ENCODE measurements at places on chromosomes 1 and 21. TPM values are rescaled to one million over a fixed set of nuclear protein-coding genes. Genes with fewer than 3 reads are reported as not detected.

IL19 gene
- polyA plus RNA-seq, result 0.89 TPM

ANGPTL1 gene
- 8.7 TPM for polyA plus RNA-seq

GRCh38 chr1:118023199-118023598, 93.7 kb downstream of the WDR3 start:
- no peak for DNase-seq

MCM3AP gene
- 66.9 TPM for polyA plus RNA-seq

MRPS15 gene
- polyA plus RNA-seq, result 69.8 TPM

SPRR5 gene
- not detected for polyA plus RNA-seq

- DNase-seq, result no peak
Observed at GRCh38 chr1:58745666-58746065, 38.2 kb downstream of the JUN start.

PLCH2 gene
- polyA plus RNA-seq, result 0.47 TPM

DNA sequence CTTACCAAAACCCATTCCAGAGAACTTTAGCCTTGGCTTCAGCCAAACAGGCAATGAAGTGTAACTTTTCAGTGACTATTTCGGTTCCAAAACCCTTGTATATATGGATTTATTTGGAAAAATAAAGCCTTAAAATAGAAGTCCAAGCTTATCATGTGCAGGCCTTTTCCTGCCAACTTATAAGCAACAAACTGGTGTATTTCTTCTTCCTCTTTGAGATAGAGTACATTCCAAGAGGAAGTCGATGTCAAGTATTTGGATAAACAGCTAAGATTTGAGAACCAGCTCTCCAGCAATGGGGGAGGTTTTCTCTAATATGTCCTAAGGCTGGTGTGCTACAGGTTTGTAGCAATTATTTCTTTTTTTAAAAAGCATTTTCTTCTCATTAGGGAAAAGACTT, 407.8 kb downstream of the DUSP10 start:
- DNase-seq, result no peak

IFI44L gene
- polyA plus RNA-seq, result 8.7 TPM

DNA sequence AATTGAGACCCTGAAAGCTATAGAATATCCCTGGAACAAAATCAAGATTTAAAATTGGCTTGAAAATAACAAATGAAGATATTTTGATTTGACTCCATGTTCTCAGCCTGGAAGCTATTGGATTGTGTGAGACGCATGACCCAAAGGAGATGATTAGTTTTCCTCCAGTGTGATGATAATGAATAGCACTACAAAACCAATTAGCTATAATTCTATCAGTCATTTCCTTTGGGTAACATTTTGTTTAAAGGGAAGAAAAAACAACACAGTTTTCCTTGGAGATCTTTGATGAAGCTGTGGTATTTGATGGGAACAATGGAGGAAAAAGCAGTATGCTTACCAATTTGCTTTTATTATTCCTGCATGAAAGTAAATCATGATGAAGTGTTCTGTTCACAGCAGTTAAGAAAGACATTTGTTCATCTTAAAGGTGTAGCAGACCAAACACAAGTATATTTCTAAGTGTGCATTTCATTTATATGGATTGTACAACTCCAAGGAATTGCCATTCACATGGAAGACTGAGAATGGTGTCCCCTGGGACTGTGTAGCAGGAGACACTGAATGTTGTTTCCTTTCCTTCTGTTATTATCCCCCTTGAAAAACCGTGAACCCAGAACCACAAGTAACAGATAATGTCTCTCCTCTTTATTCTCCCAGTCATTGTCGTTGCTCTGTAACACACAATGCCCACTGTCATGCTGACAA, 111.4 kb downstream of the CACHD1 start:
- DNase-seq, result no peak

DNA sequence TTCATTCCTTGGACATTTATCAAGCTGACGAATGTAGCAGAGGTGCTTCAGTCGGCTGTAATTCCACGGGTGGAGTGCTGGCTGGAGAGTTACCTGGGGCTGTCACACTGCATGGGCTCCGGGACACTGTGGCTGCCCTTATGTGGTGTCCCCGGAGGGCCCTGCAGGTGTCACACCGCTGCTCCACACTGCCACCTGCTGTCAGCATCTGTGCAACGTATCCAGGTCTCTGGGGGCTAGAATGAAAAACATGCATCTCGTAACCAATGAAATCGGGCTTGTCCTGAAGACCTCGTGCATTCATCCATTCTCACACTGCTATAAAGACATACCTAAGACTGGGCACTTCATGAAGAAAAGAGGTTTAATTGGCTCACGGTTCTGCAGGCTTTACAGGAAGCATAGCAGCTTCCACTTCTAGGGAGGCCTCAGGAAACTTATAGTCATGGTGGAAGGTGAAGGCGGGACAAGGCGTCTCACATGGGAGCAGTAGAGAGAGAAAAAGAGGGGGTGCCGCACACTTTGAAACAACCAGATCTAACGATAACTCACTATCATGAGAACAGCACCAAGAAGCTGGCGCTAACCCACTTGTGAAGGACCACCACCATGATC, 46.7 kb upstream of the PCBP3 start:
- no peak for DNase-seq

MARK1 gene
- polyA plus RNA-seq, result 9.7 TPM

GRCh38 chr1:114152089-114152507, 1.6 kb downstream of the SYT6 start:
- DNase-seq, result no peak

VWA1 gene
- 48.0 TPM for polyA plus RNA-seq

GRCh38 chr1:202702088-202702487, 8.2 kb downstream of the SYT2 start:
- DNase-seq, result no peak

- no peak for DNase-seq
Observed at GRCh38 chr1:2044510-2045319, 5.5 kb upstream of the PRKCZ start.

GRCh38 chr1:204634260-204634910, 51.2 kb downstream of the LRRN2 start:
- DNase-seq, result no peak

PSEN2 gene
- polyA plus RNA-seq, result 17.8 TPM

DNA sequence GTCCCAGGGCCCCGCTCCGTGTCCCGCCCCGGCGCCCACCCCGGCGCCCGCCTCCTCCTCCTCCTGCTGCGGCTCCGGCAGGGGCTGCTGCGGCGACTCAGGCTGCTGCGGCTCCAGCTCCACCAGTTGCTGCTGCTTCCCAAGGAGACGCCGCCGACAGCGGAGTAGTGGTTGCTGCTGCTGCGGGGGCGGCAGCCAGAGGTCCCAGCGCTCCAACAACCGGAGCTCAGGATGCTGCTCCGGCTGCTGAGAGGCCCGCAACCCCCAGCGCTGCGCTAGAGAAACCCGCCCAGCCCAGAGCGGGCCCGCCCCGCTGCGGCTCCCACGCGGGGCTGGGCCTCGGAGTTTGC, 1.1 kb downstream of the CRCT1 start:
- peak; percentile 10 for DNase-seq

ANKRD34A gene
- polyA plus RNA-seq, result 0.37 TPM

DNA sequence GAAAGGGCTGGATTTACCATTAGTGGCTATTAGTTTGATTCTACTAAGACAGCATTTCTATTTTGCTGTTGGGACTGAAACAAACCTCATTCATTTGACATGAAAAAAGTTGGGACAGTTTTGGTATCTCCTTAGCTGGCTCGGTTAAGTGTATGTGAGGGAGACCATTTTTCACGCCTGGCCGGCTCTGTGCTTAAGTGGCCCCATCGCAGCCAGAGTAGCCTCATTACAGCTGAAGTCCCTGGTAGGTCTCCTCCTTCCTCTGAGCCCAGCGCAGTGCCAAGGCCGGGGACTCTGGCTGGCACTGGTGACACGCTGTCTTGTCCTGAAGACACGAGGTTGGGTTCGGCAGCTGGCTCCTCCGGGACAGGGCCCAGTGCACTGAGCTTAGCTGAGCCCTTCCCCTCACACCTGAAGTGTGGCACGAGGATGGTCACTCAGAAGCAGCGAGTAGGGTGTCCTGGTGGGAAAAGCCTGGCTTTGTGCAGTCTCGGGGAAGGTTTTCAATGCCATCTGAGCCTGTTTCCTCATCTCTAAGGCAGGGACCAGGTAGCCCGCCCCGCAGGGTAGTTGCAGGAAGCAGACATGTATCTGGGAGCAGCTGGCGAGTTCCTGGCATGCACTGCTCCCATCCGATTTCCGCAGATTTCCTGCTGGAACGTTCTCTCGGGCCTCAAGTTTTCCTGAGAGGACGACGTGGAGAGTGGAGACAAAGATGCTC, 196.5 kb downstream of the DYRK1A start:
- no peak for DNase-seq

GPR52 gene
- not detected for polyA plus RNA-seq

- DNase-seq, result no peak
Observed at GRCh38 chr1:157485793-157486192, 66.5 kb downstream of the FCRL5 start.

KCND3 gene
- polyA plus RNA-seq, result 1.7 TPM

TLR5 gene
- polyA plus RNA-seq, result 5.8 TPM

PRKAA2 gene
- 16.6 TPM for polyA plus RNA-seq

GRCh38 chr1:24850328-24850920, 79.7 kb downstream of the RUNX3 start:
- no peak for DNase-seq

DNA sequence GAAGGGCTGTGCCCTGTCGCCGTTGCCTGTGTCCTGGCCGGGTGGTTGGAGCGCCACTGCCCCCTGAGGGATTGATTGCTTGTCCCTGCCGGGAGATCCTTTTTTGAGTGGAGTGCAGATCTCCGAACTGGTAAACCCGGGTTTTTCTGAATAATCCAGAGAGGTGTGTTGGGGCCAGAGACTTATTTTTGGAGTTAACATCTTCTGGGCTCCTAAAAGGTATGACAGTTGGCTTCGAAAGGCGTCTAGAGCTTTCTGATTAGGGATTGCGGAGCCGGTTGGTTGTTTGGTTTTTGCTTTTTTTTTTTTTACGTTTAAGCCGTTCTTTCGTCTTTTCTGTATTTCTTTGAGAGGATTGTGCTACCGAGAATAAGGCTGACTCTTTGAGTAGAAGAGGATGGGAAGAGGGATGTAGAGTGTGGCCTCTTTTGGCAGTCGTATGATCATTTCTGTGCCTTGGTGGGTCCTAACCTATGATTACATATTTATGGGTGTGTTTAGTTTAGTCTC, 756 bp downstream of the RLF start:
- DNase-seq, result no peak
